ENCODE measurements at places on chromosomes 13 and 19.

DNA sequence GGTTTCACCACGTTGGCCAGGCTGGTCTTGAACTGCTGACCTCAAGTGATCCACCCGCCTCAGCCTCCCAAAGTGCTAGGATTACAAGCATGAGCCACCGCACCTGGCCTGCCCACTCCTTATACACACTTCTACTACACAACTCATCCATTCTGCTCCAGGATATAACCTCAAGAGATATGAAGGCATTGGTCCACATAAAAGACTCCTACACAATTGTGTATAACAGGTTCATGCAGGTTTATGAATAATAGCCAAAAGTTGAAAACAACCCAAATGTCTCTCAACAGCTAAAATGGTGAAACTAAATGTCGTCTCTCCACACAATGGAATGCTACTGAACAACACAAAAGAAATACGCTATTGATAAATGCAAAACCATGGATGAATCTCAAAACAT, 58.1 kb downstream of the INSR start:
- no peak for DNase-seq

- peak; percentile 32 for DNase-seq
Observed at GRCh38 chr19:38386300-38386970, 1.4 kb downstream of the GGN start.

- no peak for DNase-seq
Observed at GRCh38 chr13:24207841-24208667, 47.5 kb downstream of the SPATA13 start.

GRCh38 chr13:40388617-40389016, 277.8 kb downstream of the FOXO1 start:
- no peak for DNase-seq

GRCh38 chr19:16025108-16026101, 50.9 kb upstream of the TPM4 start:
- DNase-seq = no peak

GRCh38 chr13:99045396-99045795, 67.5 kb upstream of the DOCK9 start:
- no peak for DNase-seq

DNA sequence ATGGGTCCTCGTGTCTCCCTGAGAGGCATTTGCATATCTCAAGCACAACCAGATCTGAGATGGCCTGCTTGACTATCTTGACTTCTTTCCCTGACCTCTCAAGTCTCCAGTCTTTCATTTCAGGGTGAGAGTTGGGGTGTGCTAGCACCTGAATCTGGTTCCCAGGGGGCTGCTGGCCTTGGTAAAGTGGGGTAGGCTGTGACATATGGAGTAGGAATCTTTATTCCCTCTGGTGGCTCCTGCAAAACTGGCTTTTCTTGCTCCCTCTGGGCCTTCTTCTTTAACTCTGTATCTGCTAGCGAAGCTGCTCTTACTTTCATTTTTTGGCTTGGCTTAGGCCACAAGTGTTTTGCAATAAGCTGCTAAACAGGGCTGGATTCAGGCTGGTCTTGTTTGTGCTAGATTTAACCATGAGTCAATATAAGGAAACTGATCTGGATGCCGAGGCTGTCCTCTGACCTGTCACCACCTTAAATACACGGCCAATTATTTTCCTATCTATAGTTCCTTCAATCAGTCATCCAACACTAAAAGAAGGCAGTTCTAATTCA, 42.3 kb downstream of the ZNF493 start:
- DNase-seq = no peak

- DNase-seq = no peak
Observed at GRCh38 chr13:41895478-41895877, 65.4 kb downstream of the VWA8 start.

GRCh38 chr13:29125191-29125933, 305.2 kb downstream of the MTUS2 start:
- DNase-seq = no peak

- DNase-seq = no peak
Observed at GRCh38 chr13:29993716-29994488, 143.5 kb upstream of the UBL3 start.

DNA sequence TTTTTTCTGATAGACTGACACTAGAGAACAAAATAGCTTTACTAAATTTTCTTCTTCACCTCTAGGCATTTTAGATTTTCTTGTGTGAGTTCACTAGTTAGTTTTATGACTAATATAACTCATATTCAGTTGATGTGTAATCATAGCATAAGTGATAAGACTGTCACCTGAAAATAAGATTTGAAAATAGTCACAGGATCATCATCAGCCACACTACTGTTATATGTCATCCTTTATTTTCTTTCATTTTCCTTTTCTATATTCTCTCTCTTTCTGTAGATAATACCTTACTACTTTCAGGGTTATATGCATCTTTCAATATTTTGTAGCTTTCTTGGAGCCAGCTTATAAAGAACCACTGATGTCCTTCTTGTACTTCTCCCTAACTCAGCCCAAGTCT, 292.6 kb downstream of the TDRD3 start:
- no peak for DNase-seq

GRCh38 chr19:3849092-3849491, 19.7 kb downstream of the ZFR2 start:
- DNase-seq = peak; percentile 38

- no peak for DNase-seq
Observed at GRCh38 chr13:20400774-20401173, 124.9 kb downstream of the CRYL1 start.

GRCh38 chr19:33366897-33367296, 6.6 kb upstream of the CEBPG start:
- DNase-seq = no peak

GRCh38 chr13:45833663-45834375, 17.7 kb downstream of the SIAH3 start:
- no peak for DNase-seq

DNA sequence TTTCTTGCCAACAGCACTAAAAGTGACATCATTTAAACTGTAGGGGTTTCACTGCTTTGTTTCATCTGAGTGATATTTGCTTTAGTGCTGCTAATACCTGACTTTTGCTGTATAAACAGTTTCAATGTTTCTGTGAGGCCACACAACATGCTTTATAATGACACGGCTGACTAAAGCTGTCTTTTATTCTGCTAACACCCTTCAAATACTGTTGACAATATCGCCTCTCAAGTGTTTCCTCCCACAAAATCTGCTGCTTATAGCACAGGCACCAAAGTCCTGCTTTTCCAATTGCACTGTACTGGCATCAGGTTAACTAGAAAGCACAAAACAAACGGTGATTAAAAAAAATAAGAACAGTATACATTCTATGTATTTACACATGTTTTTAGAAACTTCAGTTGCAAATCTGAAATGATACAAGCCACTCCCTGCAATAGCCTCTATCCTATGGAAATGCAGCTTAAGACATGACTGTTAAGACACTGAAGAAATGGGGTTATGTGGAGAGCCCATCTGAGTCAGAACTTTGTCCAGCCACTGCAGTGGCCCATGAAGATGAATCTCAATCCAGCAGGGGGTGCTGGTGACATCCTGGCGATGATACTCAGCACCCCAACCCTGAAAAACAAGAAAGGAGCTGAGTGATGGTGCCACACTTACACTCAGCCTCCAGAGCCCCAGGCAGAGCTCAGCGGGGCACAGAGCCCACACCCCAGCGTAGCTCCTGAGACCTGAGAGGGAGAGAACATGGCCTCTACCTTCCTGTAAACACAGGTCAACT, 29.4 kb downstream of the RFXAP start:
- no peak for DNase-seq

GRCh38 chr13:114035583-114036531, 62.0 kb upstream of the C13orf46 start:
- no peak for DNase-seq

DNA sequence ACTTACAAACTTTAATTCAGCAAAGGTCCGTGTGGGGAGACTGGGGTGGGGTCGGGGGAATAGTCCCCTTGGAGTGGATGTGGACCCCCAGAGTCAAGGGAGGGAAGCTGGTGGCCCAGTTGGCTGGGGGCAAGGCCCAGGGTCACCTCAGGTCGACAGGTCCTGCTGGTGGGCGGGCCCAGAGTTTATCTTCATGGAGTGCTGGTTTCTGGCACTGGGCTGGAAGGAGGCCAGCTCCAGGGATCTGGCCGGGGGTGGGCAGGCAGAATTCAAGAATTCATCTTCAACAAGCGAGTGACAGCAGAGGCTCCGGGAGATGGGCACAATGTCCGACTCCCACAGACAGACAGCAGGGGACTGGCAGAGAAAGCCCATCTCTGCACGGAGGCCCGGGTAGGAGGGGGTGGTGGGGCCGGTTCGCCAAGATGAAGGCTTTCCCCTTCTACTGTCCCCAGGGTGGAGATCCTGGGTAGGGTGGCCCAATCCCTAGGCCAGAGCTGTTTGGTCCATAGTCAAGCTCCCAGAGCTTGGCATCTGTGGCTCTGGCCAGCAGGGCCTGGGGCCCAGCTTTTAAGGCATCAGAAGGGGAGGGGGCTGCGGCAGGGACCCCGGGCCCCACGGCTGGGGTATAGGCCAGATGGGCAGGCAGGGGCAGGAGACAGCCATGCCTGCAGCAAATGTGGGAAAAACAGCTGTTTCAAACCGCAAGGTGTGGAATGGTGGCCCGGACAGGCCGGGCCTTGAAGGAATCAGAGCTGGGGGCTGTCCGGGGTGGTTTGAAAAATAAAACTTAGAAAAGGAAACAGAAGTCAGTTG, 622 bp upstream of the FDX2 start:
- DNase-seq = no peak

GRCh38 chr13:53568491-53568890, 539.9 kb downstream of the OLFM4 start:
- no peak for DNase-seq

DNA sequence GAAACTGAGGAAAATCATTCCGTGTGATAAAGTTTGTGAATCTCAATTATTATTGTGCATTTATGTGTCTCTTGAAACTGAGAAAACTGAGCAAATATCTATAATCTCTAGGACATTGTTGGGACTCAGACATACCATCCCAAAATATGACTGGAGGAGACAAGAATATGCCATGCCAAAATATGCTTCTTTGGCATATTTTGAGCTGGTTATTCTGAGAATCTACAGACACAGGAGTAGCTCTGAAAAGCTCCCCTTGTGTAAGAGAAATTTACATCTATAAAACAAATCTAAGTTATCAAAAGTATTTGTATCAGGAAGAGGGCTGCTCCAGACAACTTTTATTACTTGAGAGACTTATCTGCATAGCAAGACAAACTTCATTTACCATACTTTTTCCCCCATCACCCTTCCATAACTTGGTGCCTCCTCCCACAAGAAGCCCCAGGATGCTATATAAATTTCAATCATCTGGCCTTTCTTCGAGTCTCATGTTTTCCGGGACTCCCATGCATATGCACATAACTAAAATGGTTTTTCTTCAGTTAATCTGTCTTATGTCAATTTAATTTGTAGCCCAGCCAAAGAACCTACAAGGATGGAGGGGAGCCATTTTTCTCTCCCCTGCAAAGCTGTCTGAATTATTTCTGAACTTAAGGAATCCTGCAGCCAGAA, 28.6 kb upstream of the NDFIP2 start:
- no peak for DNase-seq

DNA sequence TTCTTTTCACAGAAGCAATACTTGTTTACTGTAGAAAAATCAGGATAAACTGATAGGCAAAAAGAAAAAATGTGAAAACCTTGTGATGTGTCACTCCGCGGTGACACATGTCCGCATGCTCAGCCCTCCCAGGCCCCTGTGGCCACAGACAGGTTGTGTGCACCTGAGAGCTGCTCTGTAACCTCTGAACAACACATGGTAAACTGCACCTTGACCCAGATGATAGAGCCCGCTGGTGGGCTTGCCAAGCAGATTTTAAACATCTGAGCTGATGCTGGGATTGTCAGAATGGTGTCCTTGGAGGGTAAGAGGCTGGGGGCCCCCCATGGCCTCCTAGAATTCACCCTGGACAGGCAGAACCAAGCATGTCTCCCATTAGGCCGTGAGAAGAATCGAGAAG, 33.8 kb downstream of the DHRS12 start:
- DNase-seq = no peak
